ENCODE measurements at places on chromosomes 5 and 9. TPM values are rescaled to one million over a fixed set of nuclear protein-coding genes. Genes with fewer than 3 reads are reported as not detected.

- no peak for DNase-seq
These were observed 167.9 kb downstream of the TSSK1B start for GRCh38 chr5:113266913-113267227.

- no peak for DNase-seq
These were observed 478.5 kb downstream of the PTPRD start for GRCh38 chr9:10134266-10134665.

- DNase-seq = no peak
These were observed 572.9 kb upstream of the SGCD start for GRCh38 chr5:155753943-155754581.

- DNase-seq = no peak
These were observed 97.3 kb downstream of the STARD4 start for GRCh38 chr5:111415053-111415452.

GRCh38 chr5:177482359-177482795 lies 8.9 kb upstream of the DBN1 start:
- DNase-seq = peak; percentile 66

CTXN3 gene
- total RNA-seq = not detected

All from myocyte (in vitro differentiated cells).